ENCODE measurements at places on chromosomes 5 and 9. TPM values are rescaled to one million over a fixed set of nuclear protein-coding genes. Genes with fewer than 3 reads are reported as not detected.

Gene GPR150
- 0.23 TPM for total RNA-seq

Gene STX17
- 33.3 TPM for total RNA-seq

Gene SVEP1
- 113 TPM for total RNA-seq

Gene CCDC192
- not detected for total RNA-seq

Data from posterior vena cava (tissue), 2 donors.